H1 (cell line): ENCODE measurements at places on chromosomes 13 and 19.

DNA sequence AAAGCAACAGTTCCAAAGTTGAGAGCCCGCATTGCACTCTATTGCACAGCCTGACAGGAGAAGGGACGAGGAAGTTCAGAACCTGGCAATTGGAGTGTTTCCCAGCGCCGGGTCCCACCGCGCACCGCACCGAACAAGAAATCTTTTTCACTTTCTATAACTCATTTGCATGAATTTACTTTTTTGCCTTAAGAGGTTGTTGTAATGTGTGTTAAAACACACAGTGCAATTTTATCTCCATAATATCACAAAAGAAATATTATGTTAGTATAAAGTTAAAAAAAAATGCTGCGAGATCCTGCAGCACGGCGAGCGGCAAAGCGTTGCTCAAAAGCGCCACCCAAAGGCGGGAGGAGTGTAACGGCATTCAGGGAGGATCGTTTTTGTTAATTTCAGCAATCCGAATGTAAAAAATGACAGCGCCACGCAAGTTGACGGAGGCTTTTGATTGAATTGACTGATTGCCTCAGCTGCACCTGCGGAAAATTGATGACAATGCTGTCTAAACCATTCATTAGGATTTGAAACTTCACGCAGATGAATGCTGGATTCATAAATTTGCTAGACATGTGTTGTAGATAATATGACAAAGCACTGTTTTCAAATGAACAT lies 303.6 kb upstream of the ZNF507 start:
- no peak overlapping the region for H3K27ac ChIP-seq
- no peaks in the 10 kb centered on the region; the same call in 1 of the 2 replicates for H3K4me1 ChIP-seq
- peak overlapping the region; percentile 20 for H3K4me3 ChIP-seq
- DNase-seq = peak; percentile 59
- H3K27me3 ChIP-seq = peaks cover 2% of the 10 kb centered on the region; the same call in 1 of the 2 replicates

DNA sequence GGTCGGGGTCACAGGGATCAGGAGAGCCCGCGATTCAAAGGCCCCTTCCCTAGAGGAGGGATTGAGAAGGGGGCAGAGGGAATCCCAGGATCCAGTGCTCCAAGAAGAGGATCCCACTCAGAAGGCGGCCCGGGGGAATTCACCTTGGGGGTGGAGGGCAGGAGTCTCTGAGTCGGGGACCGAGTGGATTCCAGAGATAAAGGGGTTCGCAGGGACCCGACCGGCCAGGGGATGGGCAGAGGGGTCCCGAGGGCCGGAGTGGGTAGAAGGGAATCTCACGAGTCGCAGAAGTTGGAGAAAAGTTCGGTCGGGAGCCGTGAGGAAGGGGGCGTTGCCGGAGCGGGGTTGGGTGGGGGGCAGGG lies 261 bp downstream of the PRKD2 start:
- H3K27me3 ChIP-seq = no peaks in the 10 kb centered on the region
- H3K4me1 ChIP-seq = peaks cover 3% of the 10 kb centered on the region; the same call in 1 of the 2 replicates
- H3K4me3 ChIP-seq = peak overlapping the region; percentile 82
- no peak for DNase-seq

GRCh38 chr13:106357198-106357597 lies 178.3 kb downstream of the EFNB2 start:
- H3K27ac ChIP-seq = no peak overlapping the region
- no peaks in the 10 kb centered on the region for H3K36me3 ChIP-seq
- no peak for DNase-seq
- H3K27me3 ChIP-seq = no peaks in the 10 kb centered on the region
- no peaks in the 10 kb centered on the region for H3K4me1 ChIP-seq
- H3K4me3 ChIP-seq = no peak overlapping the region

DNA sequence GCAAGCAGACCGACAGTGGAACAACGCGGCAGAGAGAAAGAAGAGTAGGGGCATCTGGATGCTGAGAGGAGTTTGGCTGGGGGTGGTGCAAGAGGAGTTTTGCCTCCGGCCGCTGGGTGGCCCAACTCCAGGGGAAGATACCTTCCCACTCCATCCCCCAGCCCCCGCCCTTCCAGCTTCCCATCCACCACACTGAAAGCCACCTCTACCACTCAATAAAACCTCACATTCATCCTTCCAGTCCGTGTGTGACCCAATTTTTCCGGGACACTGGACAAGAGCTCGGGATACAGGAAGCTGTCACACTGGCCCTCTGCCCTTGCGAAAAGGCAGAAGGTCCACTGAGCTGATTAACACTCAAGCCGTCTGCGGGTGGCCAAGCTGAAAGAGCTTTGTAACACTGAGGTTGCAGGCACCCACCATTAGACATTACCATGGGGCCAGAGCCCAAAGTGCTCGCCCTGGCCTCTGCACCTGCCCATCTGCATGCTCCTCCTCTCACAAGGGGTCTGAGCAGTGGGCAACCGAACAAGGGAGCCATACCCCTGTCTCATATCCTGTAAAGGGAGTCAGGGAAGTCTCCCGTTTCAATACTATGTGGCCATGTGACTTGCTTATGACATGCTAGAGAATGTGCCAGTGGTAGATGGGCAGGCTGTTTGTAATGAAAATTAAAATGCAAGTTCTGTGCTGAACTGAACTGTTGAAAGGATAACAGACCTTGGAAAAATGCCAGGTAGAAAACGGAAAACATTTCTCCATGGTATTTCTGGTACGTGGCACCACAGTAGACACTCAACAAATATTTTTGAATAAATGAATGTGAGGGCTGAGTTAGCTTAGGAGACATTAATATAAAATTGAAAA lies 205.1 kb upstream of the STARD13 start:
- H3K27ac ChIP-seq = peak overlapping the region; percentile 41; the same call in 1 of the 2 replicates
- no peaks in the 10 kb centered on the region for H3K27me3 ChIP-seq
- no peak overlapping the region for H3K4me3 ChIP-seq
- H3K4me1 ChIP-seq = peaks cover 3% of the 10 kb centered on the region; the same call in 1 of the 2 replicates

- no peak overlapping the region for H3K27ac ChIP-seq
- peaks cover 7% of the 10 kb centered on the region for H3K4me1 ChIP-seq
- H3K27me3 ChIP-seq = no peaks in the 10 kb centered on the region
- no peak overlapping the region for H3K4me3 ChIP-seq
- no peak for DNase-seq
These were observed 4.7 kb downstream of the LSM4 start for GRCh38 chr19:18317961-18318800.

DNA sequence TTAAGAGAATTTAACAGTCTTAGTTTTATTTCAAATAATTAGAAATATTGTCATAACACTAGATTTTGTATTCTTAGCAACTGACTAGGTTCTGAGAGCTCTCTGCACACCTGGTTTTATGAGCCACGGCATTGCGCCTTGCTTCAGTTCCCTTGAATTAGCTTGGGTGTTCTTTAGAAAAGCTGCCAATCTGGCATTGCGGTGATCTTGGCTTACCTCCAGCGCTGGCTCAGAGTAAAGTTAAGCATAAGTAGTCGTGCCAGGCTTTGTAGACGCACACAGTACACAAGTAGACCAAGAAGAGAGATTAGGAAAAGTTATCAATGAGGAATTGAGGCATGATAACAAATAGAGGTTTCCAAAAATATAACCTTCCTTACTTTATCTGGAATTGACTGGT lies 45.7 kb downstream of the TPP2 start:
- no peaks in the 10 kb centered on the region for H3K27me3 ChIP-seq
- no peak for DNase-seq
- H3K4me3 ChIP-seq = no peak overlapping the region
- H3K27ac ChIP-seq = no peak overlapping the region

DNA sequence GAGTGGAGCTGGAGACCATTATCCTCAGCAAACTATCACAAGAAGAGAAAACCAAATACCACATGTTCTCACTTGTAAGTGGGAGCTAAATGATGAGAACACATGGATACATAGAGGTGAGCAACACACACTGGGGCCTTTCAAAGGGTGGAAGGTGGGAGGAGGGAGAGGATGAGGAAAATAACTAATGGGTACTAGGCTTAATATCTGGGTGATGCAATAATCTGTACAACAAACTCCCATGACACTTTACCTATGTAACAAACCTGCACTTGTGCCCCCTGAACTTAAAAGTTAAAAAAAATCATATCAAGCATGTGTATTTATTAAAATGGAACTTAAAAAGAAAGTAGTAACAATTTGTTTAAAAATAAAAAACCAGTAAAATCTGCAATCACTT lies 5.0 kb downstream of the SIGLEC14 start:
- H3K36me3 ChIP-seq = no peaks in the 10 kb centered on the region
- DNase-seq = no peak
- no peaks in the 10 kb centered on the region for H3K4me1 ChIP-seq
- no peak overlapping the region for H3K27ac ChIP-seq
- H3K27me3 ChIP-seq = no peaks in the 10 kb centered on the region
- no peak overlapping the region for H3K4me3 ChIP-seq

- no peaks in the 10 kb centered on the region for H3K27me3 ChIP-seq
- H3K4me3 ChIP-seq = no peak overlapping the region
- DNase-seq = no peak
- no peaks in the 10 kb centered on the region for H3K36me3 ChIP-seq
- H3K4me1 ChIP-seq = no peaks in the 10 kb centered on the region
These were observed 77.7 kb downstream of the MIPEP start for GRCh38 chr13:23811366-23812062.

DNA sequence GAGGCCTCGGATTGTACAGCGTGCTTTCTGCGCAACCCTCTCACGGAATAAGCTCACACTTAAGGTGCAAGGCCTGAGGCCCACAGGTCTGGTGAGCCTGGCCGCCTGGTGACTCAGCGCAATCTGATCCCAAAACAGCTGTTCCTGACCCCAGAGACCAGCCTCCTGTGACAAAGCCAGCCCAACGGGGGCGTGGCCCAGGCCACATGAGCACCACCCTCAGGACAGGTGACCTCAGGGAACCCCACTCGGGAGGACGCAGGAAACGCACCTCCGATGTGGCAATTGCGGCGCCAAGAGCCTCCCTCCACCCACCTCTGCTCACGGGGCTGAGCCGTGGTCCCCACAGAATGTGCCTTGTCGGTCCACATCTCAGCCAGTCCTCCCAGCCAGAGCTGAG lies 26.4 kb downstream of the GRTP1 start:
- no peaks in the 10 kb centered on the region for H3K4me1 ChIP-seq
- DNase-seq = peak; percentile 72
- no peak overlapping the region for H3K27ac ChIP-seq
- H3K27me3 ChIP-seq = no peaks in the 10 kb centered on the region
- peaks cover under 1% of the 10 kb centered on the region; the same call in 1 of the 2 replicates for H3K36me3 ChIP-seq

GRCh38 chr19:29623726-29624488 lies 17.8 kb downstream of the POP4 start:
- H3K36me3 ChIP-seq = no peaks in the 10 kb centered on the region
- H3K4me3 ChIP-seq = no peak overlapping the region
- no peak overlapping the region for H3K27ac ChIP-seq
- H3K27me3 ChIP-seq = no peaks in the 10 kb centered on the region
- no peak for DNase-seq

DNA sequence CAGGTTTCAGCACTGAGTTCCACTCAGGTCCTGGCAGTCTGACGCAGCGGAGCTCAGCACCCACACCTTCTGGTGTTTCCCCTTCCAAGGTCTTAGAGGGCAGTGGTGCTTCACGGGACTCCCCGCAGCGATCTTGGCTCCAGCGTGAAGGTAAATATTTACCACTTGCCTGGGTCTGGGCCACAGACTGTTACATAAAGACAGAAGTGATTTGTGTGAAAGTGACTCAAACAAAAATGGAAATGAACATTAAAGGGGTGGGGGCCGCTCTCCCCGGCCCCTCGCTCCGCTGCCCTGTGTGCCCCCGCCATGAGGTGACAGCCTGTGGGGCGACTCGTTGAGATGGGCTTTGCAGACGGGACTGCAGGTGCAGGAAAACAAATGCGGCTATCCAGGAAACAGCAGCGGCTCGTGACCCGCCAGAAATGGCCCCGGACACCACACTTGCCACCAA lies 55.0 kb downstream of the GGACT start:
- peak; percentile 45 for DNase-seq
- no peak overlapping the region for H3K4me3 ChIP-seq
- peaks cover 4% of the 10 kb centered on the region; the same call in 1 of the 2 replicates for H3K36me3 ChIP-seq
- no peak overlapping the region for H3K27ac ChIP-seq
- no peaks in the 10 kb centered on the region for H3K27me3 ChIP-seq

DNA sequence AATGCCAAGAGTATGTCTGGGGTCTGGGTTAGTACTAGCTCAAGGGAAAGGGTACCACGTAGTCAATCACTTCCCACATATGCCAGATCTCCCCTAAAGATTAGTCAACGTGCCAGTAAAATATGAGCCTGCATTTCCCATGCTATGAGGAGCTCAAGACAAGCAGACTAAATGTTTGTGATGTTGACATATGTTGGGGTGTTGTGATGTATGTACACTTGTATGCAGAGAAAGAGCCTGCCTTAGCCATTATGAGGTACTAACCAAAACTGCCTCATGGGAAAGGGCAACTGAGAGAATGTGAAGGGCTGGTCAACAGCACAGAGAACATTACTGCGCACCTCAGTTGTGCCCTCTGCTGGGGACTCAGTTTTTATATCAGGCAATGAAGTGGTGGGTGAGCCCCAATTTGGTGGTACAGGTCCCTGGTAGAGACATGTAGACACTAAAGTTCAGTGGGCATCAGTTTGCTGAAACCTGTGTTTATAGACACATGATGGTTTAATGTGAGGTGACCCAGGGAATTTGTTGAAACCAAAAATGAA lies 287.0 kb downstream of the DCT start:
- H3K27ac ChIP-seq = no peak overlapping the region
- peaks cover 9% of the 10 kb centered on the region; the same call in 1 of the 2 replicates for H3K4me1 ChIP-seq
- peak; percentile 74 for DNase-seq
- H3K4me3 ChIP-seq = no peak overlapping the region

- H3K4me1 ChIP-seq = no peaks in the 10 kb centered on the region
- H3K27ac ChIP-seq = no peak overlapping the region
- no peak overlapping the region for H3K4me3 ChIP-seq
- H3K27me3 ChIP-seq = no peaks in the 10 kb centered on the region
These were observed 126.4 kb upstream of the SLC10A2 start for GRCh38 chr13:103192511-103193135.

DNA sequence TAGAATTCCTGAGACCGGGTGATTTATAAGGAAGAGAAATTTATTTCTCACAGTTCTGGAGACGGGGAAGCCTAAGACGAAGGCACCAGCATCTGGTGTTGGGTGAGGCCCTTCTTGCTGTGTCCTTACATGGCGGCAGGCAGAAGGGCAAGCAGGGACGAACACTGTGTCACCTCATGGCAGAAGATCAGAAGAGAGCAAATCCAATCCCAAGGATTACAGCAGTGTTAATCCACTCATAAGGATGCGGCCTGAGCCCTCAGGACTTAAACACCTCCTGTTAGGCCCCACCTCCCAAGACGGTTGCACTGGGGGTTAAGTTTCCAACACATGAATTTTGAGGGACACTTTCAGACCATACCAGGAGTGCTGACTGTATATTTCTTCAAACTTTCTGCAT lies 6.7 kb upstream of the FBL start:
- H3K36me3 ChIP-seq = no peaks in the 10 kb centered on the region
- no peaks in the 10 kb centered on the region for H3K27me3 ChIP-seq
- no peak overlapping the region for H3K27ac ChIP-seq
